Daoy (cell line): ENCODE measurements at places on chromosomes 7 and 10. TPM values are rescaled to one million over a fixed set of nuclear protein-coding genes. Genes with fewer than 3 reads are reported as not detected.

Gene RPP30
- 76.5 and 97.4 TPM in 2 replicates for total RNA-seq

Gene CDK14
- 14.1 and 14.3 TPM in 2 replicates for total RNA-seq

- no peak for DNase-seq
Observed at GRCh38 chr7:40879941-40880543, 745.2 kb downstream of the SUGCT start.

Gene ARL3
- 5.9 and 9.0 TPM in 2 replicates for total RNA-seq

Gene CROT
- total RNA-seq: 8.7 and 10.2 TPM in 2 replicates
